ENCODE measurements at places on chromosomes 12 and 14.

- no peak for DNase-seq
Measured at GRCh38 chr14:97366400-97366799, 569.2 kb downstream of the VRK1 start.

DNA sequence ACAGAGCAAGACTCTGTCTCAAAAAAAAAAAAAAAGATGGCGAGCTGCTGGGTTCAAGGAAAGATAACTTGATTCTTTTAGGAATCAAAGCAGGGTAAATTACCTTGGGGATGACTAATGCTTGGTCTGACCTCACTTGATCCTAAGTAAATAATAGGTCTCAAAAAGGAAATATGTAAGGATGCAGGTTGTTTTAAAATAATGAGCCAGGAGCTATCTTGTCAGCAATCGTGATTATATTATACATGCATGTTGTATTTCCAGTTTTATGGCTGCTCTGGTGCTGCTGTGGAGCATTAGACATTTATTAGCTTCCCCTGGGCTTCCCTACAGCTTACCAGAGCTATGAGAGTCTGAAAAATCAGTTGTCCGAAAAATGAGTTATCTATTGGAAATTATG is 2.6 kb downstream of the EIF2B2 start:
- no peak for DNase-seq

- no peak for DNase-seq
Measured at GRCh38 chr12:113678223-113679119, 206.8 kb upstream of the LHX5 start.

DNA sequence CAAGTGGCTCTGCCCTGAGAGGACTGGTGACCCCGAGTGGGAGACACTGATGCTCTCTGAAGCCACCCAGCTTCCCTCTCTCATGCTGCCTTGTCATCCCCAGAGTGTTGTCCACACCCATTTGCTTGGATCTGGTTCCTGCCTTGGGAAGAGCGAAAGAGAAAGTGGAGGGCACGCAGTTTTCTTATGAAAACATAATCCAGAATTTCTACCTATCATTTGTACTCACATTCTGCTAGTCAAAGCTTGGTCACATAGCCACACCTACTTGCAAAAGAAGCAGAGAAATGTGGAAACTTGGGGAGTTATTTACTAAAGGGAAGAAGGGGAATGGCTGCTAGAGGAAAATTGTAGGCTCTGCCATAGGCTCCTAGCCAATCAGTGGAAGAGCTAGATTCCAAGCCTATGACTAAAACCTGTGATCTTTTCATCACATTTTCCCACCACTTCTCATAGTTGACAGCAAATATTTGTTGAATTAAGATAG is 326.3 kb downstream of the ZFP36L1 start:
- no peak for DNase-seq

DNA sequence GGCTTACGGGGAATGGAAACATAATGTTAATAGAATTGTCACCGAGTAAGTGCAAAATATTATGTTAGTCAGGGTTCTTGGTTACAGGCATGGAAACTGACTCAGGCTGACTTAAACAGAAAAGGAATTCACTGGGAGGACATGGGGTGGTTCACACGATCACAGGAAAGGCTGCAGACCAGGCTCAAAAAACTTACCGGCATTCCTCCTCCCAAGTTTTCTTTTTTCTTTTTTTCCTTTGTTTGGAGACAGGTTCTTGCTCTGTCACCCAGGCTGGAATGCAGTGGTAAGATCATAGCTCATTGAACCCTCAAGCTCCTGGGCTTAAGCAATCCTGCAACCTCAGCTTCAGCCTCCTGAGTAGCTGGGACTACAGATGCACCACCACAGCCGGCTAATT is 11.9 kb upstream of the UBE2N start:
- DNase-seq, result no peak

DNA sequence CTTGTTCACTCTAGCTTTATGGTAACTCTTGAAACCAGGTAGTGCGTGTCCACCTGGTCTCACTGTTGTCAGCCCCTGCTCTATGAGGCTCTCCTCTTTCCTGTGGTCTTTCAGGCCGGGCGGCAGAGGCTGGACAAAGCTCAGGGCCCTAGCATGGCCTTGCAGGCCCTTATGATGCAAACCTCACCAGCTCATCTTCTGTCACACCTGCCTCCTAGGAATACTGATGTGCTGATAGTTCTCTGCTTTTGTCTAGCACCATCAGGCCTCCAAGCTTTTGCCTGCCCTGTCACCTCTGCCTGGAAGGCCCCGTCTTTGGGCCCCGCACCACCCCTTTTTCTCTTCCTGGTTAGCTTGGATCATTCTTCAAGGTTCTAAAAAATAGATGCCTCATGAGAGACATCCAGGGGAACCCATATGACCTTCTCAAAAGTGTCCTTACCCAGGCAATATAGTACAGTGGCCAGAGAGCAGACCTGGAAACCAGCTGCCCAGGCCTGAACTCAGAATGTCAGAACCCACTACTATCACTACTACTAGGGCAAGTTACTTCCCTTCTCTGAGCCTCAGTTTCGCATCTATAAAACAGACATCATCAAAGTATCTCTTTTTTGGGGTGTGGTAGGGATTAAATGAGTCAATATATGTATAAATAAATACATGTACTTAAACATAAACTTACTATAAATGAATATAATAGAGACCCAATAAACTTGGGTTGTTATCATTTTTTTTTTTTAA is 91.7 kb downstream of the ZFP36L1 start:
- DNase-seq, result no peak

DNA sequence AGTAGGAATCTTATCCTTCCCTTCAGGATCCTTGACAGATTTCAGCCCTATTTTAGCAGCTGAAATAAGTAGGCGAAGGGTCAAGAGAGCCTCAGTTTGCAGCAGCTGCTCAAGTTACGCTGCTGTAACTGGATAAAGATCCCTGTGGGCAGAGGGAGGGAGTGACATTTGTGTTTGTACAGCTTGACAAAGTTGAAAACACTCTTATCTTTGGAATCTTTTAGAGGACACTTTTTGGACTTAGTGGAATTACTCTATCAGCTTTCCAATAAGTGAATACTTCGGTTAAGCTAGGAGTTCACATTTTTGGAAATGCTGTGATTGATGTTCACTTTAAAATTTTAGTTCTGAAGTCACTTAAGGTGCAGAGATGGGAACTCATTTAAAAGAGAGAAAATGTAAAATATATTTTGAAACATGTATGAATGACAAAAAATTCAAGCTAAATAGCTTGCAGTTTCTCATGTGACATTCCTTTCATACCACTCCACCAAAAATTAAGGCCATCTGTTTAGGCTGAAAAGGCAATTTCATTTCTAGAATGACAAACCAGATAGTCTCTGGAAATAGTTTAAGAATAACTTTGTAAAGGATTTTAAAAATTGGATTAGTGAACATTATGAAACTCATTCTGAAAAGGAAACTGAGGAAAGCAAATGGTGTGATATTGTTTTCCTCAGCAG is 55.2 kb downstream of the SLC38A4 start:
- no peak for DNase-seq

- no peak for DNase-seq
Measured at GRCh38 chr12:122902854-122903692, 7.1 kb upstream of the VPS37B start.

GRCh38 chr14:76768671-76769500 is 7.6 kb downstream of the VASH1 start:
- no peak for DNase-seq

GRCh38 chr12:42908712-42909111 is 319.2 kb upstream of the PRICKLE1 start:
- DNase-seq, result no peak

- DNase-seq, result no peak
Measured at GRCh38 chr12:47343684-47344567, 264.2 kb upstream of the AMIGO2 start.

- no peak for DNase-seq
Measured at GRCh38 chr12:49293056-49293956, 1.6 kb upstream of the PRPH start.

DNA sequence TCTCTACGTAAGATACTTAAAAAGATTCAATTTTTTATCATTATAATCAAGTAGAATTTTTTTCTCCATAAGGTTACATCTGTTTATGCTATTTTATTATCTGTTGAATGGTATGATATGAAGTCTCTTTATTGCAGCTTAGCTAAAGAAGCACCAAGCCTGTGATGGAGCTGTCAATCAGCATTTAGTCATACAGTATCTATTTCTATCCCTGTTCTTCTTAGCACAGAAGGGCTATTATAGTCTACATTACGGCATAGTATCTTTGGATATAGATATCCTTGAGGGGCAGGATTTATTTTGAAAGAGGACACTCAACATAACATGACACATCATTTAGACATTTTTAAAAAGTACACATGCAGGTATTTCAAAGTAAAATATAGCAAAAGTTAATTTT is 277.1 kb downstream of the FOXG1 start:
- DNase-seq, result no peak

DNA sequence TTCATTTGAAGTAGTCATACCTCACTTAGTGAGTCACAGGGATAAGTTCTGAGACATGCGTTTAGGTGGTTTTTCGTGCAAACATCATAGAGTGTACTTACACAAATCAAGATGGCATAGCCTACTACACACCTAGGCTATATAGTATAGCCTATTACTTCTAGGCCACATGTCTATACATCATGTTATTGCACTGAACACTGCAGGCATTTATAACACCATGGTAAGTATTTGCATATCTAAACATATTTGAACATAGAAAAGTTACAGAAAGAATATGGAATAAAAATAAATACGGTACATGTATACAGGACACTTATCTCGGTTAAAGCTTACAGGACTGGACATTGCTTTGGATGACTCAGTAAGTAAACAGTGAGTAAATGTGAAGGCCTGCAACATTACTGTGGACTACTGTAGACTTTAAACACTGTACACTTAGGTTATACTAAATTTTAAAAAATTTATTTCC is 670.6 kb downstream of the SLC16A7 start:
- no peak for DNase-seq

GRCh38 chr12:6104027-6104426 is 20.4 kb downstream of the VWF start:
- no peak for DNase-seq

- no peak for DNase-seq
Measured at GRCh38 chr14:103109535-103110441, 13.5 kb upstream of the TNFAIP2 start.

- DNase-seq, result no peak
Measured at GRCh38 chr14:36905272-36905888, 243.7 kb downstream of the PAX9 start.

DNA sequence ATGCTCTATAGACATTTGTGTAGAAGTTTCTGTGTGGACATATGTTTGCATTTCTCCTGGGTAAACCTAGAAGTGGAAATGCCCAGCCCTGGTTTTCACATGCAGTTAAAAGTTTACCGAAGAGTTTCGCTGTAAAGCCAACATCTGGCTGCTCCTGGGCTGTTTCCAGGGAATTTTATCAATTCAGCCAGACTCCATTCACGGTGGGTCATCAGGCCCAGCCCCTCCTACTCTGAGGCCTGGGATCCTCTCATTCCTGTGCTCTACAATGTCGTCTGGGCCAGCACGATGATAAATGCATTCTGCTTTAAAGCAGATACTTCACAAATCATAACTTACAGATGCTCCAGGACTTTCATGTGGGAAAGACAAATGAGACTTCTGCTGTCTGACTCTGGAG is 7.1 kb downstream of the NUAK1 start:
- no peak for DNase-seq

GRCh38 chr12:20370014-20370386 is 1.7 kb downstream of the PDE3A start:
- DNase-seq, result no peak

GRCh38 chr12:21818627-21819026 is 44.1 kb upstream of the KCNJ8 start:
- no peak for DNase-seq

- no peak for DNase-seq
Measured at GRCh38 chr14:22531451-22532344, 57.3 kb downstream of the DAD1 start.

- no peak for DNase-seq
Measured at GRCh38 chr12:26557326-26557725, 275.7 kb downstream of the ITPR2 start.

DNA sequence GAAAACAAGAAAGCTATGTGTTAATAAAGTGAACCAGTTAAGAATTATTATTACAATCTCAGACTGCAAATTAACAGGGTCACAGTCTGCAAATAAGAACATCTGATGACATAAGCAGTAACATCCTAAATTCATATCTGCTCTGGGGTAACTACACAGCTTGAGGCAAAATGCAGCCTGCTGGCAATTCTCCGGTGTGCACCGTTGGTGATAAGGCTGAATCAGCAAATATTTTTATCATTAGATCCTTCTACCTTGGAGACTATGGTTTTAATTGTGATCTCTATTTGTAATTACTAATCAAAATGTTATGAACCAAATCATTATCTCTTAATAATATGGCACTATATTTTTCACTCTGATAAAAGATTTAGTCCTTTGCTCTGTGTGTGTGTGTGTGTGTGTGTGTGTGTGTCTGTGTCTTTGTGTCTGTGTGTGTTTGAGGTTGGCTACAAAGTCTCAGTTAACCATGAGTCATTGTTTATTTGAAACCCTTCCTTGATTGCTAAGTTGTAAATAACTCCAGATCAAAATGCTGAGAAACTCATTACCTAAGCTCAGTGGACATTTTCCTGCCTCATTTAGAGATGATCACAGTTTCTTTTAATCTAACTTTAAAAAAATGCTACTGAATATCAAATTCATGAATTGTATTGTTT is 442.6 kb downstream of the GXYLT1 start:
- no peak for DNase-seq

DNA sequence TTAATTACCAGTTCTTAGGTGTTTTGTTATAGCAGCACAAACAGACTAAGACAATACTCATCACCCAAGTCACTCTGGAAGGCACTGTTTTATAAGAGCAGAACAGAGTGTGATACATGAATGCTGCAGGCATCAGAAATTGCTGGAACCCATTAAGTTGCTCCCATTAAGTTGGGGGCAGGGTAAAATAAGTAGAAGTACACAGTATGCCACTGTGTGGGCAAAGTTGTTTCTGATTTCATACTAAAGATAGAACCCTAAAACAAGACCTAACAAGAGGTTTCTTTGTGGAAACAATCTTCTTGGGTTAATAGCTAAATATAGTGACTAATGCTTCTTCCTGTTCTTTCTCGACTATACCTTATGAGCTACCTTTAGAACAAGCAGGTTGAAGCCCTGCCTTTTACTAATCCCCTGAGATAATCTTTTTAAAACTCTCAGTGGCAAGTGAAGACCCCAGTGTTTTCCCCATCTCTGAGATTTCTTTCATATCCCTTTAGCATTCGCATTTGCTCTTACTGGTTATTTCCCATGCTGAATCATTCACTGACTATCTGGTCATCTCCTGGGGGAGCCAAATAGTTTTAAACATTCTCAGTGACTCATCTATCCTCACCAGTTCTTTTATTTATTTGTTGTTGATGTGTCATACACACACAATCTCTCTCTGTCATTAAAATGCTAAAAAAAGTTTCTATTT is 52.3 kb downstream of the SOCS2 start:
- DNase-seq, result no peak

- DNase-seq, result no peak
Measured at GRCh38 chr12:52526511-52526951, 6.3 kb upstream of the KRT5 start.
